GM23338 (cell line): ENCODE measurements at places on chromosomes 6 and 20.

GRCh38 chr6:122143813-122144601 is 255.4 kb upstream of the HSF2 start:
- no peak for DNase-seq

DNA sequence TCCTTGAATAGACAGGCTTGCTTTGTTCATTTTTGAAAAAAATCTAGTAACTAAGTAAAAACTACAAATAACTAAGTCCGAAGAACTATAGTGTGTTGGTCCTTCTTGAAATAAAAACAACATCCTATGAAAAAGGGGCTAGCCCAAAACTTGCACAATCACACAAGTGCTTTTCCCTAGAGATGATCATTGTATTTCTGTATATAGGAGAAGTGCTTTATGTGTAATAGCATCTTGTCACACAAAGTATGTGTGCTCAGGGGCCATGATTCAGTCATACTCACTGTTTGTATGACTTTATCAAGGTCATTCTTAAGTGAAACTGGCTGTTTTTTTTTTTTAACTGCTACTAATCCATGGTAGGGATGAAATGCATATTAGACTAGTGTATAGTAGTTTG is 179.8 kb downstream of the DTNBP1 start:
- DNase-seq, result no peak

- peak; percentile 97 for DNase-seq
These were observed at the start of gene PPARD for GRCh38 chr6:35342258-35343091. Gene PPARD (plus strand): TSS chr6:35342558. CDS start chr6:35411088, 68,530 bp downstream.

DNA sequence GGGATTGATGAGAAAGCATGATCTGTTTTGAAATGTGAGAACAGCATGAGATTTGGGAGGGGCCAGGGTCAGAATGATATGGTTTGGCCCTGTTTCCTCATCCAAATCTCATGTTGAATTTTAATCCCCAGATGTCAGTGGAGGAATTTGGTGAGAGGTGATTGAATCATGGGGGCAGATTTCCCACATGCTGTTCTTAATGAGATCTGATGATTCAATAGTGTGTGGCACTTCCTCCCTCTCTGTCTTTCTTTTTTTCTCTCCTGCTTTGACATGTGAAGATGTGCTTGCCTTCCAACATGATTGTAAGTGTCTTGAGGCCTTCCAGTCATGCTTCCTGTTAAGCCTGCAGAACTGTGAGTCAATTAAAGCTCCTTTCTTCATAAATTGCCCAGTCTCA is 1060.3 kb upstream of the CITED2 start:
- no peak for DNase-seq

DNA sequence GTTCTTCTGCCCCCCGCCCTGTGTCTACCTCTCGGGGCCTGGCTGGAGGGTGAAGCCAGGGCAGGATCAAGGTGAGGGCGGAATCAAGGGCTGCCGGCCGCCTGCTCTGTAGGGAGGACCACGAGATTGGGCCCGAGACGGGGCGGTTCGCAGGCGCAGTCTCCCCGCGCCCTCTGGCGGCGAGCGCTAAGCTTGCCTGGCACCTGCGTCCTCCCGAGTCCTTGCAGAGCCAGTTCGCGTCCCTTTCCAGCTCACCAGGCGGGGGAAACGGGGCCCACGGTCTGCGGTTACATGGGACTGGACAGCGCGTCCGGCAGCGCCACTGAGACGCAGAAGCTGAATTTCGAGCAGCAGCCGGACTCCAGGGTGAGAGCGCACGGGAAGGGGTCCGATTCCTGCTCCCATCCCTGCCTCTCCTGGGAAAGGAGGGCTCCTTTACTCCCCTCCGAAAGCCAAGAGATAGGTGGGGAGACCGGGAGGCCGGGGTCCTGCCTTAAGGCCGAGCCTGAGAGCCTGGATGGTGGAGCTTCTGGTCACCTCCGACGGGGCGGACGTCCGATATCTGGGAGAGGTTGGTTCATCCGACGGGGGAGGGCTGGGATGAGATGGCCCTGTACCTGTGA is 3.6 kb upstream of the MATN4 start:
- peak; percentile 95 for DNase-seq

DNA sequence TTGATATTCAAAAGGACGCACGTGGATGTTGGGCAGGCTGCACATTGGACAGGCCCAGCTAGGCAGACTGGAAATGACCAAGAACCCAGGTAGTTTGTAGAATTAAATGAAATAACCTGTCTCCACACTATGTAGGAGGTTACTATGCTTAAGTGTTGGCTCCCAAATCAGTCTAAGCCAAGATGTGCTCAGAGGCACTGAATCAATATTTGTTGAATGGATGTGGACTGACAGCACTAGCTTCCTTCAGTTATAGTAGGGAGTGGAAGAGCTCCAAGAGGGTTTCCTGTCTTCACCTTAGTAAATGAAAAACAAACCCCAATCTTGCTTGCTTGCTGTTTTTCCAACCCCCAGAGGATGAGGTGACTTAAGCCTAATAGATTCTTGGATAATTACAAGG is 180.5 kb downstream of the JARID2 start:
- DNase-seq, result no peak

- DNase-seq, result no peak
These were observed 141.7 kb downstream of the EDN3 start for GRCh38 chr20:59441860-59442810.

DNA sequence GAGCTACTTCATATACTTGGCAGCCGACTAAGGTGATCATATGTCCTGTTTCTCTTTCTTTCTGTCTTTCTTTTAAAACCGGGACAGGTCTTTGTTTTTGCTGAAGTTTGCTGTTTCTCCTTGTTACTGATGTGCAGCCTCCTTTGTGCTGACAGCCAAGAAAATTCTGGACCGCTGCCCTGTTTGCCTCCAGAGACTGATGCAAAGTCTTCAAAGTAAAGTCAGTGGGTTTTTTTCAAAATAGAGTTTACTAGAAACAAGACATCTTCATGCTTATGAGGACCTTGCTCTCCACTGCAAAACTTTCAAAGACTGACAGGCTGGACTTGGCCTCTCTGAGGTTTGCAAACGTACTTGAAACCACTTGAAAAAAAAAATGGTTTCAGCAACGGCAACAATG is 510.5 kb upstream of the MAP3K7 start:
- no peak for DNase-seq

GRCh38 chr20:23063581-23063980 is 14.1 kb upstream of the THBD start:
- DNase-seq, result no peak

DNA sequence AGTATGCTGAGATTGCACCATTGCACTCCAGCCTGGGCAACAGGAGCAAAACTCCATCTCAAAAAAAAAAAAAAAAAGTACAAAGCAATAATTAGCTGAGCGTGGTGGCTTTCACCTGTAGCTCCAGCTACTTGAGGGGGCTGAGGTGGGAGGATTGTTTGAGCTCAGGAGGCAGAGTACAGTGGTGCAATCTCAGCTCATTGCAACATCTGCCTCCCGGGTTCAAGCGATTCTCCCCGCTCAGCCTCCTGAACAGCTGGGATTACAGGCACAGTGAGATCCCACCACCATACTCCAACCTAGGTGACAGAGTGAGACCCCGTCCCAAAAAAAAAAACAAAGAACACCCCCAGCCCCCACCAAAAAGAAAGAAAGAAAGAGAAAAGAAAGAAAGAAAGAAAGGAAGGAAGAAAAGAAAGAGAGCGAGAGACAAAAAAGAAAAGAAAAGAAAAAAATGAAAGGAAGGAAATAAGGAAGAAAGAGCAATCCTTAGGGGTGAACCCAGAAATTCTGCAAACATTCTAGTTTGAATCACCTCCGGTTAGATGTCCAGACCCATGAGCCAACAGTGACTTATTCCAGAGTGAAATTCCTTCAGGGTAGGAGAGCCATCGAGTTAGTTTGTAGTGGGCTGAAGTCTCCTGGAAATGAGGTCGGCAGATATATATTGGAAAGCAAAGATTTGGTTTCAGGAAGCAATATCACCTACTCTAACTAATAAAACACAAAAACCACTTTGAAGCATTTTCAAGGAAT is 3.2 kb upstream of the RIPOR3 start:
- DNase-seq, result no peak

DNA sequence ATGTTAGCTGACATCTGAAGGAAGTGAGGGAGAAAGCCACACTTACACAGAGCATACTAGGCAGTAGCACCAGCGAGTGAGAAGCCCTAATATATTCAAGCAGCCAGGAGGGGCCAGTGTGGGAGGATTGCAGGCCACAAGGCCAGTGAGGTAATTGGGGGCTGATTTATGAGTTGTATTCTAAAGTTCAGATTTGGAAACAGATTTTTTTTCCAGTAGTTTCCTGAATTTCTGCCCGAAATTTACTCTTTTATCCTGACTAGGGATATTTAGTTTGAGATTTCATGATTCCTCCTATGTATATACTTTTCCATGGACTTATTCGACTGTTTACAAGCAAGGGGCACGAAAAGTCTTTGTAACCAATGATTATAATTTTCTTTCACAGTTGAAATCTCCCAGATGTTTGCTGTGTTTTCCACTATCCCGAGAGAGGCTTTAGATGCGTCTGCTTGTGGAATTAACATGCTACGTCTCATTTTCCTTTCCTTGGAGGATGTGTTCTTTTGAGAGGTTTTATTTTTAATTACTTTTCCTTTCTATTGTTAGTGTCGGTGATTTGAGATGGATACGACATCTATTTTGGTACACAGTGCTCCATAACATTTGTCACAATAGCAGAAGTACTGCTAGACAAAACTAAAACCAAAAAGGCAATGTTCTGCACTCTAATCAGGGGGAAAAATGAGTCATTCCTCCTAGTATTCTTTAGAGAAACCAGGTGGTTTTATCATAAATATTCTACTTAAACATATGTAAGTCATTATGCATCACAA is 356.3 kb upstream of the HSF2 start:
- no peak for DNase-seq

DNA sequence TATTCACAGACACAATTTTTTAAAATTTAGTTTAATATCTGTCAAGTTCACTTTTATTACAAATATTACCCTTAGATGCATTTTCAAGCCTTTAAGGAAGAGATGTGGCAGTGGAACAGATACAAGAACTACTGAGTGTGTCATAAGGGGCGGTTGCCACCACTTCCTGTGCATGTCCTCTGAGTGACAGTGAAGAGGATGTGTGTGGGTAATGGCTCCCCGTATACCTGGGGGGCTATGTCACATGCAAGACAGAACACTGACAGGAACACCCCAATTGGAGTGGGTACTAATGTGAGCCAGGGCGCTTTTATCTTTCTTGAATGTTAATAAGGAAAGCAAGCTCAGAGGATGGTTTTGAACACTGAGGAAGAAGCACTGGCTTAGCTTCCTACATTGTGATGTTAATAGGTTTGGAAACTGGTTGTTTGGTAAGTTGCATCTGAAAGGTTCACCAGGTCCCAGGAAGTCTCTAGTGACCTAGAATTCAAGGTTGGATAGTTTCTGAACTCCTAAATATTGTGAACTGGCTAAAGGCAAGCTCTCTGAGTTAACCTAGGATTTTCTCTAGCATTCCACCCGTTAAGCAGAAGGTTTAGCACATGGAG is 83.4 kb upstream of the ASF1A start:
- peak; percentile 41 for DNase-seq

- no peak for DNase-seq
These were observed 903.4 kb downstream of the EYS start for GRCh38 chr6:64803470-64804166.

- DNase-seq, result no peak
These were observed 82.0 kb downstream of the RNGTT start for GRCh38 chr6:88881451-88881850.

GRCh38 chr20:40869218-40870147 is 159.1 kb upstream of the TOP1 start:
- DNase-seq, result no peak

DNA sequence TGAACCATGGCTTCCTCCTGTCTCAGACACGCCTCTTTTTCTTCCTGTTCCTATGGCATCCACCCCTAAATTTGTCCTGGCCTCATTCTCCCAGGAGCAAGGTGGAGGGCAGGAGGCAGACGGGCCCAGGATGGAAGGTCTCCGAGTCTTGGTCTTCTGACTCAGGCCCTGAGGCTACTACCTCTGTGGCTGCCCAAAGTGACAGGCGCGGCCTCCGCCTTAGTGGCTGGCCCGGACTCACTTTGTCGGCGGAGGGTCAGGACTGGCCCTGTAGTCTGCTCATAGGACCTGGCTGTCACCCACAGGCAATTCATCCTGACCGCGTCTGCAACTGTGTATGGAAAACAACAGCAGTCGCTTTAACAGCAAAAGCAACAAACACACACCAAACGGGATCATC is 263.1 kb upstream of the SUPT3H start:
- DNase-seq, result no peak

DNA sequence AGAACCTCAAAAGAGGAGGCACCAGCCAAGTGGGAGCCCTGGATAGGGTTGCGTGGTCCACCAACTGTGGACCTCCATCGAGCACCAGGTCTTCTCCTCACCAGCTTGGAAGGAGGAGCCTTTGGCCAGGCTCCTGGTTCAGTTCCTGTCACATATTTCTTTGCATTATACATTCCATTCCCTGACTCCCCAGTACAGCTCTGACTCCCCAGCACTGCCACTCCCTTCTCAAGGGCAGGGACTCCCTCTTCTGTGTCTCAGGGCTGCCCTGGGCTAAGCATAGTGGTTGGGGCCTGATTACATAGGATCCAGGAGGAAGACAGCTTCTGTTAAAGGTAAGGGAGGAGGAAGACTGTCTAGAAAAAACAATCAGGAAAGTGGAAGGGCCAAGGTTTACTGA is 91.1 kb downstream of the MRPL14 start:
- DNase-seq, result no peak

GRCh38 chr6:87671555-87672029 is 30.4 kb downstream of the AKIRIN2 start:
- DNase-seq, result no peak

GRCh38 chr6:53556986-53557715 is 12.2 kb upstream of the GCLC start:
- DNase-seq, result no peak

DNA sequence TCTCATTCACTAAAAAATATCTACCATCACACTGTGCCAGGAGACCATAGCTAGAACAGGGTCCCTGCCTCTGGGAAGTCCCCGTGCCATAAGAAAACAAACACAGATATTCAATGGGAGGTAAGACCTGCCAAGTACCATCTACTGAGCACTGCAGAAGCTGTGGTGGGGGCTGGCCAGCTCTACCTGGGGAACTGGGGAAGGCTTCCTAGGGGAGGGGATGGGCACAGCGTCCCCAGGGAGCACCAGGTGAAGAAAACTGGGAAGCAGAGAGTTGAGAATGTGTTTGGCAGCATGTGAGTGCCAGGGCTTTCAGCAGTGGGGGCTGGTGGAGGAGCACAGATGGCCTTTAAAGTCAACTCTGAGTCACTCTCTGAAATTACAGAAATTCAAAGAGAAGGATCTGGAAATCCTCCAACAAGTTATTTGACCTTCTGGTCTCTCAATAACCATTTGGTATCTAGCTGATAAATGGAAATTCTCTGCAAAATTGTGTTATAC is 85.2 kb downstream of the SHLD1 start:
- no peak for DNase-seq
